Globus pallidus (tissue), 1 donor: ENCODE measurements at places on chromosomes 3 and 15.

- DNase-seq: no peak
Measured at GRCh38 chr3:146715170-146715569, 110.0 kb upstream of the PLSCR5 start.

GRCh38 chr3:5690490-5690889, 503.0 kb downstream of the EDEM1 start:
- no peak for DNase-seq

GRCh38 chr3:183827809-183828537, 2.6 kb upstream of the MAP6D1 start:
- no peak for DNase-seq

DNA sequence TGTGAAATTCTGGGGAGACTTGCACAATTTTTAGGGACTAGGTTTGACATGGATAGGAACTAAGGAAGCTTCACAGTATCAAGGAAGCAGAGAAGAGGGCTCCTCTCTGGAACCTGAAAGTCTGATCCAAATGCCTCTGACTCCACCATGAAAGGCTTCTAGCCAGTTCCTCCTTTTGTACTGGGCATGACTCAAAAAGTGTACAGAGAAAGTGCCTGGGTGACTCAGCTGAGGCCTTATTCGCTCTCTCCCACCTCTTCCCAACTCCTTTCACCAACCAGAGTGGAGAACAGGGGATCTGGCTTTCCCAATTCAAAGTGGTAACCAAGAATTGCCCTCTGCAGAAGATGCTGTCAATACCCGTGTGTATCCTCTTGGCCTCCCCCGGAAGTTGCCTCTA, 342.9 kb upstream of the PROK2 start:
- no peak for DNase-seq

DNA sequence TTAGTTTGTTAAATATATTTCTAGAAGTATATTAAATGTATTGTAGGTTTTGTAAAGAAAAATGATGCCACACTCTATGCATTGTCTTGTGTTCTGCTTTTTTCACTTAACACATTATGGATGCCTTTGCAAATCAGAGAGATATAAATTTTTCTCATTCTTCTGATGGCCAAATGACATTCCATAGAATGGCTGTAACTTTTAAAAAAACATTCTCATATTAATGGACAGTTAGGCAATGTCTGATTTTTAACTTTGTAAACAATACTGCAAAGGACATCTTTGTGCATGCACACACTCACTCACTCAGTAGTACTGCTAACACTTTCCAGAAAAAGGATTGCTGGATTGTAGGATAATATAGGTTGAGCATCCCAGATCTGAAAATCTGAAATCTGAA, 195.9 kb downstream of the ITPR1 start:
- no peak for DNase-seq

DNA sequence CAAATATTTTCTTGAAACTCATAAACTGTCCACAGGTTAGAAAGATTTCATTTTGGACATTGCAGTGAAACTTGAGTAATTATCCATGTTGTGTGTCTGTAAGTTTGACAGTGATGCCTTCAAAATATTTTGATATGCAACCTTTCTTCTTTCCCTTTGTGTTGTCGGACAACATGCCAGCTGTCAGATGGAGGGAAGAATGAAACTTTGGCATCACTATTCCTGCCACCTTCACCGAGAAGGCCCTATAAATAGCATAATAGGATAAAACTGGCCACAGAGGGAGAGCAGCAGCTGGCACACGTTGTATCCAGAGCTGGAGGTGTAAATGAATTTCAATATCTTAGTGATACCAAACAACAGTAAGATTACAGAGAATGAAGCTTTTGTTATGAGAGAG, 436.7 kb upstream of the CFAP20DC start:
- DNase-seq: no peak

DNA sequence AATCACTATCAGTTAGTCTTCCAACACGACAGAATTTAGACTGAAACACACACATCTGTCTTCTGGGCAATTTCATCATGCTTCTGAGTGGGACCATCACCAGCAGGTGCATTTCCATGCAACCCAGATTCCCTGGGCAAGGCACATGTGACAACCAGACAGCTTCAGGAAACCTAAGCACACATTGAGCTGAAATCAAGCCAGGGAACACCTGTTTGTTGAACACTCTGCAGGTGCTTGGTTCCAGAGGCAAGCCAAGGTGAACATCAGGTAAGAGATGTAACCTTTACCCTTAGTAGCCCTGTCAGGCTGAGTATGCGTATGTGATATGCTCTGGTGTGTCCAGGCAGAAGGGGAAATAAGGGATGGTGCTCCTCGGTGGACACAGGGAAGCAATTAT, 3.3 kb upstream of the PSMD2 start:
- no peak for DNase-seq

GRCh38 chr15:29969562-29970401, 113.0 kb upstream of the GOLGA8J start:
- DNase-seq: peak; percentile 84

DNA sequence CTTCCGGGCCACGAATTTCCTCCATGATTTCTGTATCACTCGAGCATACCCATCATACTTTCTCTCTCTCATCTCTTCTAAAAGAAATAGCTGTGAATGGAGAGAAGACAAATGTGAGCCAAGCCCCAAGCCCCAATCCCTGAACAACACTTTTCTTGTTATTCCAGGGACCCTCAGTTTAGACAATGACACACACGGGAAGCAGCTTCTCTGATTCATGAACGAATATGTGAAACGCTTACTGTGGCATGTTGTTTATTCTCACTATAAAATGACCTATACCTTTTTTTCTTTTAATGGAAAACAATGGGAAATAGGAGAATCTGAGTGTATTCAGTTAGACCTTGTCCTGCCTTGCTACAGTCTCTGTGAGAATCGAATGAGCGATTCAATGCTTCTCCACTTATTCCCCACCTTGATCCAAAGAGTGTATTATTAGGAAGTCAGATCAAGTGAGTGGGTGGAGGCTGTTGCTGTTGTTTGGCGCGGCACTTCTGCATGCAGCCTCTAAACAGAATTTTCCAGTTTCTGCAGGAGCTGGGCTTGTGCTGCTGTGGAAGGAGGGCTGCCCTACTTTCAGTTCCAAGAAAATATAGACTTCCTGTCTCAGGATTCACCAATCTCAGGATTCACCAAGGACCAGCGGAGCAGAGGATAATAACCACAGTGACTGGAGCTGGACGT, 32.4 kb upstream of the LDHAL6B start:
- no peak for DNase-seq

DNA sequence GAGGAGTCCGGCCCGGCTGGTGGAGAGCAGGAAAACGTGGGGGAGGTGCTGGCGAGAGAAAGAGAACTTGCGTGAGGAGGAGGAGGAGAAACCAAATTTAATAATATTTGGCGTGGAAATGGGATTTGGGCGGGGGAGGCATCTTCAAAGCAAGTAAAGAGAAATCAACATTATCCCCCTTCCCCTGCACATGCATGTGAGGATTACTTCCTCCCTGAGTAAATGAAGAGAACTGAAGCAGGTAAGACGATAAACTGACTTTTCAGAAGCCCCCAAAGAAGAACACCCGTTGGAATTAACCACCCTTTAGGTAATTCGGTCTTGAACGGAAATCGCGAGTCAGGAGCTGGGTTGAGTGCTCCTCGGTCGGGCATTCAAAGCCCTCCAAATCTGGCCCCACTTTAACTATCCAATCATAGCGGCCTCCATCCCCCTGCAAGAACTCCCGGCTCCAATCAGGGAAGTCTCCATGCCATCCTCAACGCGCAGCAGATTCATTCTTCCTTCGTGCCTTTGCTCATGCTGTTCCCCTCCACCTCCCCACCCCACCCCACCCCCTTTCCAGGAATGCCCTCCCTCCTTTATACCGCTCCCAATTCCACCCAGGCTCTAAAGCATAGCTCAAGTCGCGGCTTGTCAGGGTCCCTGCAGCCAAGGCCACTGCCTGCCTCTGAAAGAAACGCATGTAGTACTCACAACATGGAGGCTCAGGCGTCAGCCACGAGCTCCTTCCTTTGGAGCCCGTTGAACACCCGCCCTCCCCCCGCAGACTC, 545 bp upstream of the RFX7 start:
- DNase-seq: peak; percentile 76

DNA sequence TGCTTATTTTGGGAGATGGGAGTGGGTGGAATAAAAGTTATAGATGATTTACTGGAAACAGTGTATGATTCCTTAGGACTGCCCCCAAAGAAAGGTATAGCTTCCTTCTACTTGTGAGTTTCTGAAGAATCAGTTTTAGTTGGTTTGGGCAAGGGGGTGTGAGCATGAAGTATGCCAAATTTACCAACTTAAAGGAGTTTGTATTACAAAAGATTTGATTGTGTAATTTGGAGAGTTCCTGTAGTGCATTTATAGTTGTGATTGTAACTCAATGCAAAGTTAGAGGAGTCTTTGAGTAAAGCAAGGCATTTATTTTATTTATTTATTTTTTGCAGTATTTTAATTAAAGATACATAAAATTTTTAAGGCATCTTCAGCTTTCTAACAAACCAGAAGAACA, 42.8 kb downstream of the TSC22D2 start:
- no peak for DNase-seq

DNA sequence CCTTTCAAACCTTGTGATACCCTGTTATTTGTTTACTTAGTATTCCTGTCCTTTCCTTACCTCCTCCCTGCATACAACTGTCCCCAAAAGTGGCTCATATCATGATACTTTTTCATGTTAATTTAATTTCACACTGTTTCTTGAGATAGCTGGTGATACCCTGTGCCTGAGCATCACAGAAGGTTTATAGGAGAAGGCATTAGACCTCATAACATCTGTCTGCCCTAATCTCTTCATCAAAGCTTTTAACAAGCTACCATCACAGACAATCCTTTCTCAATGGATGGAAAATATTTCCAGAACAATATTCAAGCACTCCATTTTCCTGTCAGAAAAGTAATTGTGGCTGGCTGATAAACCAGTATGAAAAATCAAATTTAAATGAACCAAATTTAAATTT, 81.6 kb downstream of the SSR3 start:
- no peak for DNase-seq

GRCh38 chr3:100992231-100993012, 799 bp downstream of the ABI3BP start:
- DNase-seq: no peak

- no peak for DNase-seq
Measured at GRCh38 chr3:147497286-147497685, 88.1 kb downstream of the ZIC1 start.

GRCh38 chr3:4774531-4774930, 204.7 kb upstream of the BHLHE40 start:
- no peak for DNase-seq

GRCh38 chr3:12653747-12654146, 10.2 kb downstream of the RAF1 start:
- no peak for DNase-seq

- no peak for DNase-seq
Measured at GRCh38 chr3:172261054-172261453, 187.2 kb downstream of the GHSR start.
